Stimulated activated CD4-positive, alpha-beta T cell treated with anti-CD3 and anti-CD28 coated beads, Interleukin-15, amount 100 ng/mL, for 48 hours (primary cell): ENCODE measurements at places on chromosomes 7 and 10.

GRCh38 chr10:30459283-30459682, 25.3 kb downstream of the MAP3K8 start:
- DNase-seq = no peak

DNA sequence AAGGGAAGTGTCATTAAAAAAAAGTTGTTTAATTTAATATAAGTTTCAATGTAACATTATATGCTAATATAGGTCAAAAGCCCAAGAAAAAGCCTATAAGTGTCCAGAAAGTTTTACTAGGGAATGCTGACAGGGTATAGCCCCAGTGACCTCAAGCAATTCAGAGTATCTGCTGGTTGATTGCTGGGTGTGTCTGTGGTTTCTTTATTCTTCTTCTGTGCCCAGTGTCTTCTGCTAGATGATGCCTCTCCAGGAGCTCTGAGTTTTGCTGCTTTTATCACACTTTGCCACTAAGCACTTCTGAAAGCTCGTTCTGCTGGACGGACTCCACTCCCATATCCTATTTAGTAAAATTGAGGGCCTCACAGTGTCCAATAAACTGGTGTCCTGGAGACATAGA, 212.2 kb upstream of the NRG3 start:
- DNase-seq = no peak

GRCh38 chr7:673681-674453, 52.6 kb upstream of the DNAAF5 start:
- DNase-seq = no peak

DNA sequence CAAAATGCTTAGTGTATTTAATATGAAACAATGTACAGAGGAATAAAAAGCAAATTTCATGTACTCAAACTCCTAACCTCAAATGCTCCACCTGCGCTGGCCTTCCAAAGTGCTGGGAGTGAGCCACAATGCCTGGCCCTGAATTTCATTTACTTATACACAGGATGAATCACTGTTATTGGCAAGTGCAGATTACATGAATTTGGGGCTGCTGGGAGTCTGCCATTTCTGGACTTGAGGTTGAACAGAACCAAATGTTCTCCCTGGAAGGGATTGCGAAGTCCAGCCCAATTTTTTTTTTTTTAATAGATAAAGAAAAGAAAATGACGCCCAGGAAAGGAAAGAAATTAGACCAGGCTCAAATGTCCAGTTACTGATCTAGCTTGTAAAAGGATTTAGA, 6.8 kb upstream of the CSTF2T start:
- no peak for DNase-seq

DNA sequence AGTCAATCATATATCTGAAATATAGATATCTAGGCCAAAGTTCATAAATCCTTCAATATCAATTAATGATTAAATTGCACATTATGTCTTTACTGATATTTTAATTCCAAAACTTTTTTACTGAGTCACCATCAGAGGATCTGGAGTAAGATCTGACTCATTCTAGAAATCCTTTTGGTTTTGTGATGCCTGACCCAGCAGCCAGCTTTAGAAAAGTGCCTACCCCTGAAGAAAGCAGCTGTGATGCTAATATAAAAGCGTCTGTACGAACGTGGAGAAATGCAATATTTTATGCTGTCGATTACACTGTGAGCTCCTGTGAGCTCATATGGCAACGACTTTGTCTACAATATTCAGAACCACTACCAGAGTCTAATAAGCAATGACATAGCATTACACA, 142.5 kb upstream of the LRRTM3 start:
- DNase-seq = no peak

DNA sequence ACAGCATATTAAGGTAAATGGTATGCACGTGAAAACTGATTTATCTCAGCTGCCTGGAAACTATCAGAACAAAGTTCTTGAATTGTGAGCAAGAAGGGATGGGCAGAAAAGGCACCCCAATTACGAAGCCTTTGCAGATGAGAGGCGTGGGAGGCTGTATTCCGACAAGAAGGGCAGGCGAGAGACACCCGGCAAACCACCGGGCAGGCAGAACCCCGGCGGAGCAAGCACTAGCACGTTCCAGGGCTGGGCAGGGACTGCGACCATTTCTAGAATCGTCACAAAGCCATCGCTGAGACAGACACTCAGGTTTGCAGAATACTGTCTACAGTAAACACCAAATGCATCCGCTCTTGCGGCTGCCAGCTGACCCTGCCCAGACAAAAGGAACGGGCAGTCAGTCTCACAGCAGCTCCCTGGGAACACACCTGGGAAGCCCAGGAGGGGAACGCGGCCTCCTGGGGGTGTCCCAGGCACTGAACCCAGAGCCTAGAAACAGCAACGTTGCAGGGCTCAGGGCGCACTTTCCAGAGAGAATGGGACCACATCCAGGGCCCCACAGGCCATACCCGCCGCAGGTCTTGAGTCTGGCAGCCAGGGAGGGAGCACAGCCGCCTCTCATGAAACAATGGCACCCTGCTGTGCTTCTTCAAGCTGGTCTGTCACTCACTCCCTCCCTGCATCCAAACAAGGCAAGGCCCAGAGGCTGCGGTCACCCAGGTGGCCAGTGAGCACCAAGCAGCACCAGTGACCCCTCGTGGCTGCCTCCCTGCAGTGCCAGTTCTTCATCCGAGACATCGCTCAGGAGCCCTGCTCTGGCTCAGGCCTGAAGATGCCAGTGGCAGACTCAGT, 261.9 kb downstream of the PTPRN2 start:
- DNase-seq = no peak
